ENCODE measurements at places on chromosomes 1 and 21. TPM values are rescaled to one million over a fixed set of nuclear protein-coding genes. Genes with fewer than 3 reads are reported as not detected.

DNA sequence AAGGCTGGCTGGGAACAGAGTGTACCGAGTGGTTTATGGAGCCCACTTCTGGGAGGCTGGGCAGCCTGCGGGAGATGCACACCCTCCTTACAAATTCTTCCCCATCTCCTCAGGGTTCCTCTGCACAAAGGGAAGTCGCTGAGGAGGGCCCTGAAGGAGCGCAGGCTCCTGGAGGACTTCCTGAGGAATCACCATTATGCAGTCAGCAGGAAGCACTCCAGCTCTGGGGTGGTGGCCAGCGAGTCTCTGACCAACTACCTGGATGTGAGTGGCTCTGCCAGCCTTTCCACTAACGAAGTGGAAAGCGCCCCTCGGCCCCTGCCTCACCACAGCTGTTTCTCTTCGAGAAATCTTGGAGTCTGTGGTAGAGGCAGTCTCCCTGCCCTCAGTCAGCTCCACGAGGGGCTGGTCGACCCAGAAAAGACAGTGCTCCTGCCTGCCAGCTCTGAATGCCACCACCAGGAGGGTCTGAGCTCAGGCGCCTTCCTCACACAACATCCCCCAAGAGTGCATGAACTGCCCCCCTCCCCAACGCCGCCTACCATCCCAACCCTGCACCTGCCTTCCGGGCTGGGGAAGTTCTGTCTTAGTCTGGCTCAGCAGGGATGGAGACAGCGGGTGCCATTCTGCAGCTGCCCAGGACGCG is 31.8 kb downstream of the PROK1 start:
- peak; percentile 60 for DNase-seq

- DNase-seq: peak; percentile 56
Measured at GRCh38 chr1:37793773-37794371, at the start of gene MANEAL. Gene MANEAL (plus strand): TSS chr1:37793847. CDS start chr1:37794183, 336 bp downstream.

GRCh38 chr1:91122106-91122717 is 100.4 kb upstream of the ZNF644 start:
- DNase-seq: no peak

DNA sequence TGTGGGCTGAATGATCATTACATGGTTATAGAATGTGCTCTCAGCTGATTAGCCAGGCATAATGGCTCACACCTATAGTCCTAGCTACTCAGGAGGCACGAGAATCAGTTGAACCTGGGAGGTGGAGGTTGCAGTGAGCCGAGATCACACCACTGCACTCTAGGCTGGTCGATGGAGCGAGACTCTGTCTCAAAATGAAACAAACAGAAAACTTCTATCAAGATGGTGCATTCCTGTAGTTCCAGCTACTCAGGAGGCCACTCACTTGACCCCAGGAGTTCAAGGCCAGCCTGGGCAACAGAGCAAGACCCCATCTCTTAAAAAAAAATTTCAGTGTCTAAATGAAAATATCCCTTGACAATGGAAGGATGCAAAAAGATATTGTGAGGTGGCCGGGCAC is 10.9 kb downstream of the TIMM17A start:
- no peak for DNase-seq

GRCh38 chr1:169527451-169528214 is 41.9 kb upstream of the SLC19A2 start:
- DNase-seq: no peak

DNA sequence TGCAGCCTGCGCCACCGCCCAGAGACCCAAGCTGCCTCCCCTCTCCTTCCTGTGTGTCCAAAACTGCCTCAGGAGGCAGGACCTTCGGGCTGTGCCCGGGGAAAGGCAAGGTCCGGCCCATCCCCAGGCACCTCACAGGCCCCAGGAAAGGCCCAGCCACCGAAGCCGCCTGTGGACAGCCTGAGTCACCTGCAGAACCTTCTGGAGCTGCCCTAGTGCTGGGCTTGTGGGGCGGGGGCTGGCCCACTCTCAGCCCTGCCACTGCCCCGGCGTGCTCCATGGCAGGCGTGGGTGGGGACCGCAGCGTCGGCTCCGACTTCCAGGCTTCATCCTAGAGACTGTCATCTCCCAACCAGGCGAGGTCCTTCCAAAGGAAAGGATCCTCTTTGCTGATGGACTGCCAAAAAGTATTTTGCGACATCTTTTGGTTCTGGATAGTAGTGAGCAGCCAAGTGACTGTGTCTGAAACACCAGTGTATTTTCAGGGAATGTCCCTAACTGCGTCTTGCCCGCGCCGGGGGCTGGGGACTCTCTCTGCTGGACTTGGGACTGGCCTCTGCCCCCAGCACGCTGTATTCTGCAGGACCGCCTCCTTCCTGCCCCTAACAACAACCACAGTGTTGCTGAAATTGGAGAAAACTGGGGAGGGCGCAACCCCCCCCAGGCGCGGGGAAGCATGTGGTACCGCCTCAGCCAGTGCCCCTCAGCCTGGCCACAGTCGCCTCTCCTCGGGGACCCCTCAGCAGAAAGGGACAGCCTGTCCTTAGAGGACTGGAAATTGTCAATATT is 19.0 kb upstream of the CCDC27 start:
- DNase-seq: no peak

DNA sequence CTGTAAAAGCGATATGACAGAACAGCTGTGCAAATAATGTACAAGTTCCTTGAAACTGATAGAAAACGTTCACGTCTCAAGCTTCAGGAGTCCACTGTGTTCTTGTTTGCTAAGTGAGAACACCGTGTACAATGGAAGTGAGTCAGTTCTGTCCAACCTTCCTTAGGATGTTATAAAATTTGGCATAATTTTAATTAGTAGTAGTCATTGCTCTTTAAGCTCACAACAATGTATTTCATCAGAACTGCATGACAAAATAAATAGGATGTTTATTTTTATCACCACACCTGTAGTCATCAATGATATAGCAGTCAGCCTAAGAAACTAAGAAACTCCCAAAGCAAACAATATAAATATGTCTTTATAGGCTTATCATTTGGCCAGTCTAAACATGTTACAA is 53.0 kb downstream of the RGS2 start:
- no peak for DNase-seq

DNA sequence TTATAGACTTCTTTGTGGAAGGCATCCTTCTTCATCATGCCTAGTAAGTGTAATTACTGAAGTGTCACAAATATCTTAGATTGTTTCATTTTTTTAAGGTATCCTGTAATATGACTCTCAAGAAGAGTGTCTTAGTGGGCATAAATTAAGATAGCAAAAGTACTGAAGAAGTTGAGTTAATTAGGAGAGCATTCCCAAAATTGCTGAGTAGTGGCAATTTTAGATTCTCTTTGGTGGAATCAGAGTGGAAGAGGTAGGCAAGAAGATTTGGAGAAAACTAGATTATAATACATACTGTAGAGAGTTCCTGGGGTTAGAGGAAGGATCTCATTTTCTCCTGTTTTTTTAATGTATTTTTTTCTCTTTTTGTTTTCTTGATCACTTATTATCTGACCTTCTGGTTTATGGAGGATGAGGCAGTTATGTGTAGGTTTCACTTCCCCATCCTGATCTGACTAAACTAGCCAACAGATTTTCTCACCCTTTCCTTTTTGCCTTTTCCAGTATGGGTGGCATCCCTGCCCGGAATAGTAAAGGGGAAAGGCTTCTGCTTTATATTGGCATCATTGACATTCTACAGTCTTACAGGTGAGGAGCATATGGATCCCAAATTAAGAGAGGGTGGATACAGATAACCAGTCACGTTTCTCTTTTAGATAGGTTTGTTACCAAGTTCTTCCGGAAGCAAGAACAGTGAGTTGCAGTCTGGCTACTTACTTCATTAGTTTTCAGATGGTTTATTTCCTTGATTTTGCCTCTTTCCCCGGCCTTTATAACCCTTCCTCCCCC is 16.7 kb upstream of the PSMD4 start:
- no peak for DNase-seq

DNA sequence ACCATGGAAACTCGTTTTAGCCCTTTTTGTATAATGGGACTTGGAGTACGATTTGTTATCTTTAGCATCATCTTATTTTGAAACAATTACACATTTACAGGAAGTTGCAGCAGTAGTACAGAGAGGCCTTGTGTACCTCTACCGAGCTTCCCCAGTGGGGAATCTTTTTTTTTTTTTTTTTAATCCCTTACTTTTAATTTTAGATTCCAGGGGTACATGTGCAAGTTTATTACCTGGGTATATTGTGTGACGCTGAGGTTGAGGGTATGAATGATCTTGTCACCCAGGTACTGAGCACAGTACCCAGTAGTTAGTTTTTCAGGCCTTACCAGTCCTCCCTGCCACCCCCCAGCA is 45.9 kb downstream of the HHAT start:
- no peak for DNase-seq

GRCh38 chr1:233033361-233033760 is 83.0 kb downstream of the NTPCR start:
- no peak for DNase-seq

DNA sequence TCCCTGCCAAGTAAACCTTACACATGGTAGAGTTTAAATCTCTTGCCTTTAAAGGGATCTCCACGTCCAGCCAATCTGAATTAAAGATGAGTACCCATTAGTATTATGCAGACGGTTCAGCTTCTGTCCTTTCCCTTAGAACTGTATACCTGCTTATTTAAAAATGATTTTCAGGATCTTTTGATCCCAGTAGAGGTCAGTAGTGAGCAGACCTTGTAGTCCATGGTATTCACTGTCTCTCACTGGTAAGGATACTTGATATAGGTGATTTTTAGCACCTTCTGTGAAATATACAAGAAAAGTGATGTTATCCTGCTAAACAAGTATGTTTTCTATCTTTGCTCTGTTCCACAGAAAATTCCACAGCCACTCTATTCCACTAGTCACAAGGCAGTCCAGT is 1211.6 kb upstream of the ADGRL4 start:
- DNase-seq: no peak

- no peak for DNase-seq
Measured at GRCh38 chr1:180935326-180936109, 22.8 kb downstream of the KIAA1614 start.

- DNase-seq: no peak
Measured at GRCh38 chr1:95195046-95195445, 39.0 kb upstream of the RWDD3 start.

GRCh38 chr1:30037251-30038118 is 685.9 kb downstream of the MATN1 start:
- no peak for DNase-seq

GRCh38 chr21:35995522-35996088 is 64.7 kb downstream of the SETD4 start:
- DNase-seq: no peak

GRCh38 chr1:164891615-164892014 is 332.6 kb downstream of the PBX1 start:
- DNase-seq: no peak

DNA sequence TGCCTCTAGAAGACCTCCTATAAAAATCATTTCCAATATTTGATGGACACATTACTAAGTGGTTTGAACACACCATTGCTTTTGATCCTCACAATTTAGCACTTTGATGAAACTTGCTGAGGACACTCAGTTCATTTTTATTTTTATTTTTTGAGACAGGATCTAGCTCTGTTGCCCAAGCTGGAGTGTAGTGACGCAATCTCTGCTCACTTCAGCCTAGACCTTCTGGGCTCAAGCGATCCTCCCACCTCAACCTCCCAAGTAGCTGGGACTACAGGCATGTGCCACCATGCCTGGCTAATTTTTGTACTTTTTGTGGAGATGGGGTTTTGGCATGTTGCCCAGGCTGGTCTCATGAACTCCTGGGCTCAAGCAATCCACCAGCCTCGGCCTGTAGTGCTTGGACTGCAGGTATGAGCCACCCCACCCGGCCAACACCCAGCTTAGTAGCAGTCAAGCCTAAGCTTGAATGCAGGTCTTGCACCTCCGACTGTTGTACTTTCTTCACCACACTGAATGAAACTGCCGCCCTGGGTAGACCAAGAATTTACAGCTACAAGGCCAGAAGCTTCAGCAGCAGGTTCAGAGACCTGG is 24.8 kb upstream of the ATP2B4 start:
- DNase-seq: no peak

DNA sequence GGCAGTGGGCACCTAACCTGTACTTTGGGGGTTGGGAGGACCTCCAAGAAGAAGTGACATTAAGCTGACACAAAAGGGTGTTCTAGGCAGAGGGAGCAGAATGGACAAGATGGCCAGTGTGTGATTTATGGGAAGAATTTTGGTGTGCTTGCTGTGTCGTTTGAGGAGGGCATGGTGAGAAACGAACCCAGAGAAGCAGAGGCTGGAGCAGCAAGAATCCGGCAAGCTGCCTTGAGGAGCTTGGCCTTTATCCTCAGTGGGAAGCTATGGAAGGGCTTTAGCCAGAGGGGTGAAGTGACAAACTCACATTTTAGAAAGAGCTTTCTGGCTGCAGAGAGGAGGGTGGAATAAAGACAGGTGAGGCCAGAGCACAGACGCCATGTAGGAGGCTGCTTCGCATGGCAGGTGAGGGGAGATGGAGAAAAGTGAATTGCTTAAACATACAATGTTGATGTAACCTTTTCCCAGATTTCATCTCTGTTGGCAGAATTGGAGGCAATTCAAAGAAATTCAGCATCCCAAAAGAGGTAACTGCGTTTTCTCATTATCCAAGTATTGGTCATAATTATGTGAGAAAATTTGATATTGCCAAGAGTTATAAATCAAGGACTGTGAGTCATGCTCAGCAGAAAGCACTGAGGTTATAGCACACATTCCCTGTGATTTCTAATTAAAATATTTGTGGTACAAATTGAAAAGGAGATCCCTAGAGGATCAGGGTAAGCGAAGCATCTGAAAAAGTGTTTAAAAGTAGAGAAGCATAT is 26.5 kb downstream of the TRIM45 start:
- no peak for DNase-seq

DNA sequence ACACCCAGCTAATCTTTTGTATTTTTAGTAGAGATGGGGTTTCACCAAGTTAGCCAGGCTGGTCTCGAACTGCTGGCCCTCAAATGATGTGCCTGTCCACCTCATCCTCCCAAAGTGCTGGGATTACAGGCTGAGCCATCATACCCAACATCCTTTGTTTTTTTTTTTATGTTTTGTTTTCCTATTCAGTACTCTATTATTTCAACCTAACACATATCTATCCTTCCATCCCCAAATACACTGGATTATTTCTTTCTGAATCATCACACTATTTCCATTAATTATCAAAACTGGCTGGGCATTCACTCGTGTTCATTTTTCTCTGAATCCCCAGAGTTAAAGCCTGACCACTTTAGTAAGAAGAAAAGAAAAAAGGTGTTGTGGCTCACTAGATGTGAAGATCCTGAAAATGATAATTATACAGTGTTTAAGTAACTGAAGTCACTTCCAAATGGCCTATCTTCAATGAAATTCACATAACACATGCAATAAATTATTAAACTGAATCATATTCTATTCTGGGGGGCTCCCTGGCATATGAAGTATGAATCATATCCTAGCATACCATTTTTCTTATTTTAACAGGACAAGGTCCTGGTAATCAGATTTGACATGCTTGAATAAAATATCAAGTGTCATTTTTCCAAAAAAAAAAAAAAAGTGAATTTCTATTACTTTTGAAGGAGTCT is 1754.2 kb downstream of the BRINP3 start:
- no peak for DNase-seq

GRCh38 chr1:225595974-225596551 is 56.9 kb downstream of the ENAH start:
- DNase-seq: no peak

The WLS gene
- total RNA-seq: 0.94 TPM

The SLAMF8 gene
- total RNA-seq: not detected

The KANK4 gene
- total RNA-seq: 0.11 TPM

The CR1L gene
- total RNA-seq: 0.37 TPM

The PGD gene
- total RNA-seq: 289 TPM

The MYBPH gene
- not detected for total RNA-seq

The FLG2 gene
- not detected for total RNA-seq

The PPCS gene
- total RNA-seq: 36.7 TPM

The NEGR1 gene
- 0.13 TPM for total RNA-seq

The FCGR3A gene
- not detected for total RNA-seq

The ALPL gene
- total RNA-seq: 84.8 TPM

The AMPD1 gene
- not detected for total RNA-seq

The MTMR11 gene
- total RNA-seq: 4.0 TPM
